ENCODE measurements at places on chromosomes 13 and 19.

- no peak for DNase-seq
Observed at GRCh38 chr19:21472507-21472906, 32.9 kb upstream of the ZNF429 start.

DNA sequence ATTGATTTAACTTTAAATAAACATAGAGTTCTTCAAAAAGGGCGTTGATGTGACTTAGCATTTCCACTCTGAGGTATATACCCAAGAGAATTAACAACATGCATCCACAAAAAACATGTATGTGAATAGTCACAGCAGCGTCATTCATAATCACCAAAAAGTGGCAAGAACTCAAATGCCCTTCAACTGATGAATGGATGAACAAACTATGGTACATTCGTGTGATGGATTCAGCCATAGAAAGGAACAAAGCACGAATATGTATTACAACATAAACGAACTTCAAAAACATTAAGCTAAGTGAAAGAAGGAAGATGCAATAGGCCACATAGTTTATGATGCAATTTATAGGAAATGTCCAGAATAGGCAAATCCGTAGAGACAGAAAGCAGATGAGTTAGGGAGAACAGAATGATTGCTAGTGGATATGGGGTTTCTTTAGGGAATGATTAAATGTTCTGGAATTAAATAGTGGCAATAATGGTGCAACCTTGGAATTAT is 72.3 kb upstream of the UQCRFS1 start:
- DNase-seq: no peak

GRCh38 chr13:106348075-106348840 is 187.2 kb downstream of the EFNB2 start:
- peak; percentile 50 for DNase-seq

DNA sequence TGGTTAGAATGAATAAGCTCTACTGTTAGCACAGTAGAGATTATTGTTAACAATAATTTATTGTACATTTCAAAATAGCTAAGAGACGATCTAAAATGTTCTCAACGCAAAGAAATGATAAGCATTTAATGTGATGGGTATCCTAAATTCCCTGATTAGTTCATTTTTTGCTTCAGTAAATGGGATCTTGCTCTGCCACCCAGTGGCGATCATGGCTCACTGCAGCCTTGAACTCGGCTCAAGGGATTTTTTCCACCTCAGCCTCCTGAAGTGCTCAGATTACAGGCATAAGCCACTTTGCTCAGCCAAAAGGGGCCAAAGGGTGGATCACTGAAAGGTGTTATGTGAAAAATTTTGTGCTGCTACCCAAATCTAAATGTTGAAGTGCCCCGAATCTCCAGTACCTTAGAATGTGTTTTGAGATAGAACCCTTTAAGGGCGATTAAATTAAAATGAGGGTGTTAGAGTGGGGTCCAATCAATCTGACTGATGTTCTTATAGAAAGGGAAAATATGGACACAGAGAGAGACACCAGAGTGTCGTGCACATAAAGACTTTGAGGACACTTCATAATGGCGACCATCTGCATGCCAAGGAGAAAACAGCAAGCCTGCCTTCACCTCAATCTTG is 31.5 kb upstream of the ZNF766 start:
- DNase-seq: peak; percentile 41

- DNase-seq: no peak
Observed at GRCh38 chr19:50512112-50512998, 1.4 kb downstream of the ASPDH start.

DNA sequence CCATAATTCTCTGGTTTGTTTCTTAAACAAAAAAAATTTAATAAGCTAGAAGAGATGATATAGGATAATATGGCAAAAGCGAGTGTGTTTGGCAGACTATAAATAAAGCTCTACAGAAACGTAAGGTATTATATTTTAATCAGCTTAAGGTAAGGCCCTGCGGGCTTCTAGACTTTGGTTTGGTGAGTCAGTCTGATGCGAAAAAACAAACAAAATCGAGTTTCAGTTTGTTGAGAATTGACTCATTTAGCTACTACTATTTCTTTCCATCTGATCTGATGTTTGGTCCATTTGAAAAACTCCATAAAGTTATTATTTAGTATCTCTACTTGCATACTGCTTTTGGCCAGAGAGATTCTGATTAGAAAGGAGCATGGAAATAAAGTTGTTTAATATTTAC is 138.0 kb downstream of the MIPEP start:
- no peak for DNase-seq

DNA sequence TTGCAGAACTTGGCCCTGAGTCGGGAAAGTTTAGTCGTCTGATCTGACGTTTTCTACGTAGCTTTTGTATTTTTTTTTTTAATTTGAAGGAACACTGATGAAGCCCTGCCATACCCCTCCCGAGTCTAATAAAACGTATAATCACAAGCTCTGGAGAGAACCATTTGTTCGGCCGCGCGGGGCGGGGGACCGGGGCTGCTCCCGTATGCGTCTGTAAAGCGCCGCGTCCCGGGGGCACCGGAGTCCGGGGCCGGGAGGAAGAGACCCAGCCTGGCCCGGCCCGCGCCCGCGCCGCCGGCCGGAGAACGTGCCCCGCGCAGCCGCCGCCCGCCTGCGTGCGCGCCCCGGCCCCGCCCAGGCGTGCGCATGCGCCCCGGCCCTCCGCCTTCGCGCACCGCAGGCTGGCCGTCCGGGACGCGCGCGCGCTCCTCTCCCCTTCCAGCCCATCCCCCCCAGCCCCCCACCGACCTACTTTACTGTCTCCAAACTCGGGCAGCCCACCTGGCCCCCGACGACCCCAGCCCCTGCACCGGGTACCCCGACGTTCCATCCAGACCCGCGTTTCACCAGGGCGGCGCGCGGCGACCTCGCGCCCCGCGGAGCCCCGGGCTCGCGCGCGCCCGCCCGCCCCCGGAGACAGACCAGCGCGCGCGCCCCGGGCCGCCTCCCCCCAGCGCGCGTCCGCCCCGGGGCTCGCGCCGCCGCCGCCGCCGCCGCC is 785 bp upstream of the USF2 start:
- peak; percentile 61 for DNase-seq

DNA sequence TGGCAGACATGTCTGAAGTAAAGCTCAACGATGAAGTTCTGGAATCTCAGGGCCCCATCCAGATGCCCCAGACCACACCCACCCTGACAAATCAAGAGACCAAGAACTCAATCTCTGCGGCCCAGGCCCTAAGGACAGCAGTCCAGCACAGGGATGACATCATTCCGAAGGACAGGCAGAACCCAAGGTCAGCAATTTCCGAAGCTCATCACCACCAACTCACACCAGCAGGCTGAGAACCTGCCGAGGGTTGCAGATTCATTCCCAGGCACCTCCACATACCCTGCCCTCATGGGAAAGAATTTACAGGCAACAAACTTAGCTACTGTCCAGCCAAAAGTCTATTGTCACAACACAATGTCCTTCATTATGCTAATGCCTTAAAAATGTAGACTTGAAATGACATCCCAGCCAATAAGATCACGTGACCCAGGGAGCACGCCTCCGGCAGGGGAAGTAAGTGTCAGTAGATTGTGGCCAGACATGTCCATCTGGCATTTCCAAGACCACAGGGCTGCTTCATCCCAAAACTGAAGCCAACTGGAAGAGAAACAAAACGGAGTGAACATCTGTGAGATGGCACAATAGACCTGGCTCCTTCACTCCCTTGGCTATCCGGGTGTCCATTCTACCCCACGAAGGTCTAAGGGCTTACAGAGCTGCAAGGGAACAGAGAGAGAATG is 98.8 kb downstream of the CRYL1 start:
- DNase-seq: no peak

DNA sequence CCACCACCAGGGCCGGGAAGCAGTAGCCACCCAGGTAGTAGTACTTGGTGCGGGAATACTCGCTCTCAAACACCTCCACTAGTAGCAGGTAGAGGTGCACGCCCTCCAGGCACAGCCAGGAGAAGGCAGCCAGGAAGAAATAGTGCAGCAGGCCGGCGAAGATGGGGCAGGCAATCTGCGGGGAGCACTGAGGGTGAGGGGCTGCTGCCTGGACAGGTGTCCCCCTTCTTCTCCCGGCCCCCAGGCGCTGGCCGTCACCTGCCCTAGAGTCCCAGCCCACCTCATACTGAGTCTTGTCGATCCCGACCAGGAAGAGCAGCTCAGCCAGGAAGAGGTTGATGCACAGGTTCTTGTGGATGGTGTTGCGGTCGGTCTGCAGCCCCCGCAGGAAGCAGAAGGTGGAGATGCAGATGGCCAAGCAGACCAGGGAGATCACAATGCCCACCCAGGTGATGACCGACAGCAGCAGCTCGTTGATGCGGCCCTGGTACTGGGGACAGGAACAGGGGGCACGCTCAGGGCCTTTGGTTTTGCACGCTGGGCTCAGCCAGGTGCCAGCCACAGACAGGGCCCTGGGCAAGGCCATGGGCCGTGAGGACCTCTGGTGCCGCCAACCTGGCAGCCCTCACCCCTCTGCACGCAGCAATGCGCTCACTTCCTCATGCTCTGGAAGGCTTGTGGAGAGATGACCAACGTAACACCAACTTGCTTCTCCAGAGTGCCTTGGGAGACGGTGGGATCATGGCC is 20.8 kb upstream of the ASF1B start:
- DNase-seq: no peak

- peak; percentile 96 for DNase-seq
Observed at GRCh38 chr19:45547965-45548609, 36.5 kb downstream of the OPA3 start.

DNA sequence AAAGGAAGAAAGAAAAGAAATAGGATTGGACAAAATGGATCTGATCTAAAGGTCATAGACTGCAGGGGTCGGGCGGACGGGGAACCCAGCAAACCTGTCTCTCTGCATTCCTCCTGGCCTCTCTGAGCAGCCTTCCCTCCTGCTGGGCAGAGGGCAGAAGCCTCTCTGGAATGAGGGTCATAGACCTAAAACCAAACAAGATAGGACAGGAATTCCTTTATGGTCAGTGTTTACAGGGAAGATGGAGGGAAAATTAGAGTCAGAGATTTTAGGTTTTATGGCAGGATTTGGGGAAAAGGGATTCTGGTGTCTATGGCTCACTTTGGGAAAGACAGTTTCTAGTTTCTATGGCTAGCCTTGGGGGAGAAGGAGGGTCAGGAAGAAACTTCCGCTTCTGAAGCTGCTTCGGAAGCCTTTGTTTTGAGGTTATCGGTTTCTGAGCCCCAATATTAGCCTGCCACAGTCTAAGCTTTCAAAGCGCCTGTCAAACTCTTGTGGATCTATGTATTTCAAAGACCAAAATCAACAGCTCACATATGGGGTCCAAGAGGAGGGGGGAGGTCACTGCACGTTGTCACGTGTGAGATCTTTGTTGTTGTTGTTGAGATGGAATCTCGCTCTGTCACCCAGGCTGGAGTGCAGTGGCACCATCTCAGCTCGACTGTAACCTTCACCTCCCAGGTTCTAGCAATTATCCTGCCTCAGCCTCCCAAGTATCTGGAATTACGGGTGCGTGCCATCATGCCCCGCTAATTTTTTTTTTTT is 18.9 kb upstream of the DPRX start:
- DNase-seq: no peak

- DNase-seq: no peak
Observed at GRCh38 chr13:73681779-73682178, 452.4 kb downstream of the KLF12 start.

DNA sequence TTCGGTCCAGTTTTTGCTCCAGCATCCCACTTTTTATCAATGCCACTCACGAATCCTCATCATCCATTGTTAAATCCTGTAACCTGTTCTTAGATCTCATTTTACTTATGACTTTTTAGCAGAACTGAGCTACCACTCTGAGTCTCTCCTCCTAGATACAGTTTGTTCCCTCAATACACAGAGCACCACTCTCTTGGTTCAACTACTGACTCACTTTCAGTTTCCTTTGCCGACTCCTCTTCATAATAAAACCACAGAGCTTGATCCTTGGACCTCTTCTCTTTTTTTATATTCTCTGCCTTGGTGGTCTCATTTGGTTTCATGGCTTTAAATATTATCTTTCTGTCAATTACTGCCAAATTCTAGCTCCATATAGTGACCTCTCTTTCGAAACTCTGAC is 150.3 kb downstream of the SLITRK5 start:
- DNase-seq: no peak

- no peak for DNase-seq
Observed at GRCh38 chr19:14582894-14583340, at the start of gene CLEC17A. Gene CLEC17A, plus strand, starts transcription at chr19:14583084. Its CDS starts 77 bp downstream, at chr19:14583161.

GRCh38 chr13:22561581-22561980 is 619.2 kb upstream of the SGCG start:
- DNase-seq: no peak

- peak; percentile 7 for DNase-seq
Observed at GRCh38 chr13:54194233-54195024, 1165.8 kb downstream of the OLFM4 start.

DNA sequence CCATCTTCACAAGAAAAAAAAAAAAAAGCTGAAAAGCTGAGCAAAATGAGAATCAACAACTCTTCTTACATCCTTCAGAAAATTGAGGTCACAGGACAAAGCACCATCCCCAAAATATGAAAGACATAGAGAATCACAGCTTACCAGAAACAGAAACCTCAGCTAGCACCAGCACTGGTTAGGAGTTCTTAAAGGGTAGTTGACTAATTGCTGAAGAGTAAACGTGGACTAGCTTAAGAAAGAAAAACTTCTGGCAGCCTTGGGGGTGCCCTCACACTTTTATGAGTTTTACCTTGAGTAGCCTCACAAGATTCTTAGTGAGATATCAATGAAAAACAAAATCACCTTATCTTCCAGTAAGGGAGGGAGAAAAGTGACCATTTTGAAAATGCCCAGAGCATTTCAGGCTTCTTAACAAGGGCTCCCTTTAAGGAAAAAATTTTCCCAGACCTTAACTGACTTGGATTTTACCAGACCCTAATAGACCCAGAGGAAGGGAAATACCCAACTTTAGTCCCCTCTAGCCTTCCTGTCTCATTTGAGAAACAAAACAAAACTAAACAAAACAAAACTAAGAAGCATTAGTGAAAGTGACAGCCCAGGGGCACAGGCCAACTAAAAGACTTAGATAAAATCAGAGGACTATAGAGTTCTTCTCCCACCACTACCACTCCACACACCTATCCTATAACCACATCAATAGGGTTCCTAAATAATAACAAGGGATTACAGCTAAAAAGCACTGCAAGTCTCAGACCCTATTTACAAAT is 888.6 kb downstream of the DIAPH3 start:
- no peak for DNase-seq

GRCh38 chr19:38284422-38284821 is 19.6 kb upstream of the C19orf33 start:
- DNase-seq: no peak

GRCh38 chr13:83221256-83221655 is 661.0 kb downstream of the SLITRK1 start:
- no peak for DNase-seq

- DNase-seq: no peak
Observed at GRCh38 chr13:41107584-41108014, 25.0 kb downstream of the KBTBD6 start.

- no peak for DNase-seq
Observed at GRCh38 chr19:32688311-32688710, 3.3 kb upstream of the NUDT19 start.

- no peak for DNase-seq
Observed at GRCh38 chr13:97630725-97631124, 196.8 kb downstream of the RAP2A start.

DNA sequence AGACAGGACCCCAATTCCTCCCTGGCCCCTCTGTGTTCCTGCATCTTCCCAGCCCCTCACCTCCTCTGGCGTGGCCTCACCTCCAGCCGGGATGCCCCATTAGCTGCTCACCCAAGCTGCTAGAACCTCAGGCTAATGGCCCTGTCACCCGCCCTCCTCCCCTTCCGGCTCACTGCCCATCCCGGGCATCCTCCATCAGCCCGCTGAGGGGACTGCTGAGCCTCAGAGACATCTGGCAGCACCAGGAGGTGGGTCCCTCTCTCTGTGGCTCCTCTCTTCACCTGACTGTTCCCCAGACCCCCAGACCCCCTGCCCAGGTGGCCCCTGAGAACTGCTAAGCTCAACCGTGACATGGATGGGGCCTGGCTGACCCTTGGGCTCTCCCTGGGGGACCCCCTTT is 2.9 kb downstream of the FFAR1 start:
- no peak for DNase-seq

All from SW480 (cell line).